Astrocyte of the cerebellum (primary cell): ENCODE measurements at places on chromosomes 1 and 21.

GRCh38 chr1:230219174-230220067 is 152.4 kb downstream of the GALNT2 start:
- DNase-seq: no peak

DNA sequence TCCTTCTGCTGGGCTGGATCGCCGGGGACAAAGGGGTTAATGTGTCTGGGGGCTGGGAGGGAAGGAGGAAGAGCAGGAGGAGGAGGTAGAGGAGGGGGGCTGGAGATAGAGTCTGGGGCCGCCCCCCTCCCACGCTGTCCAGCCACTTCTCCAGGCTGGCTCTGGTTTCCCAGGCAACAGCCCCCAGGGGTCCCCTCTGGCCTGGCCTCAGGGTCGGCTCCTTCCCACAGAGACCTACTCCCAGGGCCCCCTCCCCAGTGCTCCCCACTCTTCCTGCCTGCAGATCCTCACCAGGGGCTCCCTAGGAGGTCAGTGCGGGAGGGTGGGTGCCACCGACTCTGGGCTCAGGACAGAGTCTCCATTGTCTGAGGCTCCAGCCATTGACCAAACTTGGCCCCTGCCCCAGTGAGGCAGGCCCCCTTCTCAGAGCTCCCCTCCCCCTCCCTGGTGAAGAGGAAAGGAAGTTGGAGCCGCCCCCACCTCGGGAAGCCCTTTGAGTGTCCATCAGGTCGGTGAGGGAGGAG is 34.1 kb downstream of the ARHGEF10L start:
- DNase-seq: no peak

DNA sequence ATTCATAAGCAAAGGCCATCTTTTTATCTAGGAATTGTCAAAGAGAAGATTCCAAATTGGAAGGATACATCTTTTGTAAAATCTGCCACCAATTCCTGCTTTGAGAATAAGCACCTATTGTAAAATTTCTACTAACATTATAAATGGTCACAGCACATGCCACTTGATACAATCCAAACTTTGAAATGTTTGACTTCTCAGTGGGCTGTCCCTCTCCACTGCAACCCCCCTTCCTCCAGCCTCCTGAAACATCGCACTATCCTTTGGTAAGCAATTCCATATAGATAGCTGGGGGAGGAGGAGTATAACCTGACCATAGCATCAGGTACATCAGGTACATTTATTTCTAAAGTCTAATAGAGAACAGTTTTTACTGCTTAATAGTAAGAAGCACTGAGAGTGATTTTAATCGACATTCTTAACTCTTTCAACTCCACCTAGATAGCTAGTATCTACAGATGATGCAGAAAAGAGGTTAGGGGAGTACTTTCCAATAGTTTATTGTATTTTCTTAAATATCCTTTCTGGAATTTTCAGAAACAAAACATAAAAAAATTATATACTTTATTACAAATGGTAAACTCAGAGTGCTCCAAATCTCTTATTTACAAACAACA is 2.9 kb downstream of the JUN start:
- no peak for DNase-seq

DNA sequence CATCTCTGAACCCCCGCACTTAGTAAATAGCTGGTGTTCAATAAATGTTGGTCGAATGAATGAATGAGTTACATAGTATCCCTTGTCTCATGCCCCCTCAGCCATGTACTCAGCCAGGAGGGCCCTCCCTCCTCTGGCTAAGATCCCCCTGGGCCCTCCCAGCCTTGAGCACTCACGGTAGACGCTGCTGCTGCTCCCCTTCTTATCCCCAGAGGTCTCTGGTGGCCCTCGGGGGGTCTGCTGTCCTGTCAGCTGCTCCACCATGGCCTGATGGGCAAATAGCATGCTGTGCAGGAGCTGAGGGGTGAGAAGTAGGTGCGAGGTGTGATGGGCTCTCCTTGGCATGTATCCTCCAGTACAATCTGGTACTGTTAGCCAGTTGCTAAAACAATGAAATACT is 1.9 kb downstream of the ETV3L start:
- DNase-seq: no peak

- DNase-seq: no peak
Measured at GRCh38 chr1:33005838-33006421, 30.8 kb downstream of the AK2 start.

- DNase-seq: peak; percentile 86
Measured at GRCh38 chr1:93815366-93816110, 63.5 kb downstream of the DNTTIP2 start.

- no peak for DNase-seq
Measured at GRCh38 chr21:45303091-45303615, 15.5 kb upstream of the POFUT2 start.

- no peak for DNase-seq
Measured at GRCh38 chr1:195965475-195965874, 642.8 kb downstream of the KCNT2 start.

DNA sequence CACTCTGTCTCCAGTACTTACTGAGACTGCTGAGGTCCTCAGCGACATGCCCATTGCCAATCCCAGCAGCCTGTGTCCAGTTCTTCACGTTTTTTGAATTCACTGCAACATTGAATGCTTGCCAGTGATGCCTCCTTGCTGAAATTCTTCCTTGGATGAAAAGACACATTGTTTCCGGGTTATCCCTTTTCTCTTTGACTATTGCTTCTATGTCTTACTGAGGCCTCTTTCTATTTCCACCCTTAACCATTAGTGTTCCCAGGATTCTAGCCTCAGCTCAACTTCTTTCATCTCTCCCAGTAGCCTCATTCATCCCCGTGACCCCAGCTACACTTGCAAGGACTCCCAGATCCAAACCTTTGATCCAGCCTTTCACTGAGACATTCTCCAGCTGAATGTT is 46.5 kb upstream of the KIF26B start:
- DNase-seq: no peak

DNA sequence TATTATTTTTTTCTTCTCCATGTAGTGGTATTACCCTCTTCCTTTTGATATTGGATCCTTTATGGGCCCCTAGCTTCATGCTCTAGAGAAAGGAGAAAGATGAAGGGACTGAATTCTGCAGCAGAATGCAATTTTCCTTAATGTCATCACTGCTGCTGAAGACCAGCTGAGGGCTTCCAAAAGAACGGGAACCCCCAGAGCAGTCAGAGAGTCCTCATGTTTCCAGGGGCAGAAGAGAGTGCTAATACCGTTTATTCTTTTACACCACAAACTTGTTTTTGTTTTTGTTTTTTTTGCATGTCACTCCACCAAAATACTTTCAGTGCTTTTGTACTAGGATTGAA is 21.1 kb upstream of the TBX15 start:
- DNase-seq: no peak

- DNase-seq: no peak
Measured at GRCh38 chr1:239844833-239845232, 246.8 kb upstream of the FMN2 start.

DNA sequence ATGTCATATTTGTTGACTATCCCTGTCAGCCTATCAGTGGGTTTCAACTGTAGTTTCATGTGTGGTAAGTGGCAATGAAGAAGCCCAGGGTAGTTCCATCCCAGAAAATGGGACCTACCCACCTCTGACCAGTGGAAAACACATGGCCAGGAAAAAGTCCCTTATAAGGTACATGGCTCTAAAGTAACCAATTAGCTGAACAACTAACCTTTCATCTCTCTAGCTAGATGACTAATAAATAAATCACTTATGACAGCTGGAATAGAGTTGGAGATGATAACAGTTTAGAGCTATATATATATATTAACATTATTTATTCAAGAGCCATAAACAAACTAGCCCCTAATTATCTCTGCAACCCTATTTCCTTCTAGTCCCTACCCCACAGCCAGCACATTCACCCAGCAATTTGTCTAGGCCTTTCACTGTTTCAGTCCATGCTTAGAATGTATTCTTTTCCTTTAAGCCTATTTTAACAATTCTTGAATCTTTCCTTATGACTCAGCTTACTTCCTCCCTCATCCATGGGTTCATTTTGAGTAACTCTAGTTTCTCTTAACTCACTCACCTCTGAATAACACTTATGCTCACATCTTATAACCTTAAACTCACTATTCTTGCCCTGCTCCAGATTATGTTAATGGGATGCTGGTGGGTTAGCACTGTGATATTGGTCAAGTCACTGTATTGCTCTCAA is 83.7 kb downstream of the TNFSF18 start:
- DNase-seq: no peak

GRCh38 chr1:53129891-53130597 is 12.4 kb downstream of the SLC1A7 start:
- DNase-seq: no peak

DNA sequence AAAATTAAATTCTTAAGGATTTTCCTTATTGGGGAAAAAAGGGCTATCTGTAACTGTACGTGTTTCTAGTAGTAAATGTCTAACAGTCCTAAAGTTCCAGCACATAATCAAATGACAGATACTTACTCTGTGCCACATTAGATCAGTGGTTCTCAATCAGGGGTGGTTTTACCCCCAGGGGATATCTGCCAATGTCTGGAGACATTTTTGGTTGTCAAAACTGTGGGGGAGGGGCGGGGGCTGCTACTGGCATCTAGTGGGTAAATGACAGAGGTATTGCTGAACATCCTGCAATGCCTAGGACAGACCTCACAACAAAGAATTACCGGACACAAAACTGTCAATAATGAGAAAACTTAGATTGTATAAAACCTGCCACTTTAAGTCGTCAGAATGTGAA is 33.4 kb upstream of the PTPRC start:
- no peak for DNase-seq

DNA sequence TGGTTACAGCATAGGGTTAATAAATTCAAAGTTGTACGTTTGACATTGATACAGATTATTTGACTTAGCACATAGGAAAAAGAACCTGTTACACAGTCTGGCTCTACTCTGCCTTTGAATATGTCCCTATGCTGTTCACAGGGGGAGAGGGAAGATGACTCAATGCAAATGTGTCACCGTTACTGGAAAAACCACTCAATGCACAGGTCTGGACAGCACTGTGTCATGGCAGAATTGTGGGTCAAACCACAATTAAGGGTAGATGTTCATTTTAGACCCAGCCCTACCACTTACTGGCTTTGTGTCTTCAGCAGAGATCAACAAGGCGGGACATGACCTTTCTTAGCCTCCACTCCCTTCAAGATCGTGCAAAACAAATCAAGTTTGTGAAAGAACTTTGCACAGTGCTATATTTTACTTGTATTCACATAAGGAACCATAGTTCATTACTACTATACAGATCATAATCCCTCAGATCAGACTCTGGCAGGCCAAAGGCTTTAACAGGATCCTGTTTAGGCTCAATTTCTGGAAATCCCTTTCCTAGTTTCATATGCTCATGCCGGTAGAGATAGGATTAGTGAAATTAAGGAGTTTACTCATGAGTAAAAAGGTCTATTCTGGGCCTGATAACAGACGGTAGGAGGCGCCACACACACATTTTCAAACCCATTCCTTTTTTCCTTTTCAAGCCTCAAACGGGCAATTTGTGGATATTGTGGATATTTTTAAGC is 22.1 kb downstream of the EIF2D start:
- DNase-seq: no peak

DNA sequence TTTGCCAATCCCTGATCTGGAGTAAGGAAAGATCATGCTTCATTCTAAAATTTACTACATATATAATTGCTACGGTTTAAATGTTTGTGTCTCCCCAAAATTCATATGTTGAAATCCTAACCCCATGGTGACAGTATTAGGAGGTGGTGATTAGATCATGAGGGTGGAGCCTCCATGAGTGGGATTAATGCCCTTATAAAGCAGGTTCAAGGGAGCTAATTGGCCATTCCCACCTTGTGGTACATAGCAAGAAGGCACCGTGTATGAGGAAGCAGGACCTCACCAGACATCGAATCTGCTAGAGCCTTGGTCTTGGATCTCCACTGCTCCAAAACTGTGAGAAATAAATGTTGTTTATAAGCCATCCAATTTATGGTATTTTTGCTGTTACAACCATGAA is 55.5 kb downstream of the GADD45A start:
- DNase-seq: no peak

- no peak for DNase-seq
Measured at GRCh38 chr1:165467706-165468105, 22.8 kb upstream of the RXRG start.

DNA sequence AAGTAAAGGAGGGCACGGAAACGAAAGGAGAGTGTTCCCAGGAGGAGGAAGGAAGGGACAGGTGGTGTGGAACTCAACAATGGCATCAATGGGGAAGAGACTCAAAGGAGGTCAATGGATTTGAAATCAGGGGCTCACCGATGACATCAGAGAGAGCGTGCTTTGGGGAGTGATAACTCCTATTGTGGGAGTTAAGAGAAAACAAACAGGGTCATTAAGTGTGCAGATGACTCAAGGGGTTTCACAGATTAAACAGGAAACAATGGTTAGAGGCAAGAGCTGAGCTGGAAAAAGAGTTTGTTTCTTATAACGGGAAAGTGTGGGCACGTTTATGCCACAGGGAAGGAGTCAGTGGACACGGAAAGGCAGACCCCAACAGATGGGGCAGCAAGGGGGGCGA is 629.1 kb downstream of the SMYD3 start:
- no peak for DNase-seq

GRCh38 chr21:28832013-28832714 is 160.5 kb downstream of the LTN1 start:
- DNase-seq: no peak

- DNase-seq: no peak
Measured at GRCh38 chr1:154794608-154795007, 75.5 kb downstream of the KCNN3 start.

GRCh38 chr1:69567652-69568420 is at the start of gene LRRC7:
Gene LRRC7, plus strand, starts transcription at chr1:69567922. Its CDS starts 718 bp downstream, at chr1:69568640.
- no peak for DNase-seq

- DNase-seq: no peak
Measured at GRCh38 chr21:29384683-29385359, 86.1 kb downstream of the BACH1 start.

- DNase-seq: no peak
Measured at GRCh38 chr1:19582318-19582717, 61.8 kb upstream of the NBL1 start.

GRCh38 chr1:8814865-8815264 is 2.6 kb downstream of the RERE start:
- no peak for DNase-seq

- no peak for DNase-seq
Measured at GRCh38 chr1:13622446-13622845, 38.8 kb downstream of the PDPN start.

DNA sequence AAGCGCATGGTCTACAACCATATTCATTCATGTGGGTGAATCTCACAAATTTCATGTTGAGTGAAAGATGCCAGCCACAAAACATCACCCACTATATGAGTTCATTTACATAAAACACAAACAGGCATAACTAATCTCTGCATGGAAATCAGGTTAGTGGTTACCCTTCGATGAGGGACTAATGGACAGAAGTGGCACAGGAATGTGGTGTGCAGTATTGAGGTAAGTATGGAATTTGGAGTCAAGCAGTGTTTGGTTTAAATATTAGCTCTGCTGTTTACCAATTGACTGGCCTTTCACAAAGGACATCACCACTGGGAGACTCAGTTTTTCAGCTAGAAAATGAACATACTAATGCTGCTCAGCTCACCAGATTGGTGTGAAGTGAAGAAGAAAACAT is 24.2 kb downstream of the CCDC185 start:
- peak; percentile 80 for DNase-seq
